ENCODE measurements at places on chromosomes 2 and 18.

DNA sequence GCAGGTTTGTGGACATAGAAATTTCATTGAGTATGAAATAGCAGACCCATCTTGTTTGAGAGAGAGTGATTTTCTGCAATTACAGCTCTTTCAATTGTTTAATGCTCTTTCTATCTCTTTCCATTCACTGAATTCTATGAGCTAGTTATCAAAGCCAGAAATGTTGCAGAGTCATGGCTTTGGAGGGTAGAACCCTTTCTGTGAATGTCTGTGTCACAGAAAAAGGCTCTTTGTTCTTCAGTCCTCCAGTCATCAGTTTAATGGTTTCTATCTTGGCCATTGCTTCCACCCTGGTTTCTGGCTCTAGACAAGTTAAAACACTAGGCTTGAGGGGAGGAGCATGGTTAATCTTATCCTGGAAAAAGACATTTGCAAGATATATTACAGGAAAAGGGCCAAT, 655.0 kb downstream of the STK39 start:
- no peak for DNase-seq

DNA sequence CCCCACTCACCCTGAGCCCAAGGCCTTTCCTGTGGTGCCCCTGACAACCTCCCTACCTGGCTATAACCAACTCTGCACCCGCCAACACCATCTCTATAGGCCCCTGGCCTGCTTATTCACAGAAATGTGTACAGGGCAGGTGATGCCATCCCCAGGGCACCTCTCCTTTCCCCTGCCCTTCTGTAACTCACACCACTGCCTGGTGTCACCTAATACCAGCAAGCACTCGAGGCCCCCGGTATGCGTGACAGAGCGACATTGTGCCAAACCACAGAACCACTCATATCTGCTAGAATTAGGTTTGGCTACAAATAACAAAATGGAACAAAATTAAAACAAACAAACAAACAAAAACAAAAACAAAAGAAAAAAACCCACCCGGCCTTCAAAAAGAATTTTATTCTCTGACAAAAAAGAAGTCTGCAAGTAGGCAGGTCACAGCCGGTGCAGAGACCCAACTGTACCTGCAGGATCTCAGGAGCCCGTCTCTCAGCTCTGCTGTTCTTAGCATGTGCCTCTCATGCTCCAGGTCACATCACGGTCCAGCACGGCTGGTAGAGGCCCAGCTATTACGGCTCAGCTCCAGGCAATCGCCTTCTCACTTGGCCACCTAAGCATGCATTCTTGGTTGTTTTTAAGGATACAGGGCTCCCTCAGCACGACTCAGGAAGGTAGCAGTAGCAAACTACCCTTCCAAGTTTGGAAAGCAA, 51.4 kb downstream of the FAM178B start:
- no peak for DNase-seq

DNA sequence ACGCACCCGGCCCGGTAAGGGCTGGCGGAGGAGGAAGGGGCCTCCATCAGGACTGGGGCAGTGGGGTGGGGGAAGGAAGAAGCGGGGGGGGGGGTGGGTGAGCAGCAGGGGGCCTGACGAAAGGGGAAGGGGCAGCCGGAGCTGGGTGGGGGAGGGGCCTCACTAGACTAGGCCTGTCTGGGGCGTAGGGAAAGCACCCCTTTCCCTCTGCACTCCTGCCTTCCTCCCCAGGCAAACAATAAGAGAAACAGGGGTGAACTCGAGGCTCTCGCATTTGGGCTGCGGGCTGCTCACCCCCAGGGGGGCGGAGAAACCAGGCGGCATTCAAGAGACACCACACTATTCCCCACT, 82.7 kb upstream of the POMC start:
- DNase-seq, result no peak

DNA sequence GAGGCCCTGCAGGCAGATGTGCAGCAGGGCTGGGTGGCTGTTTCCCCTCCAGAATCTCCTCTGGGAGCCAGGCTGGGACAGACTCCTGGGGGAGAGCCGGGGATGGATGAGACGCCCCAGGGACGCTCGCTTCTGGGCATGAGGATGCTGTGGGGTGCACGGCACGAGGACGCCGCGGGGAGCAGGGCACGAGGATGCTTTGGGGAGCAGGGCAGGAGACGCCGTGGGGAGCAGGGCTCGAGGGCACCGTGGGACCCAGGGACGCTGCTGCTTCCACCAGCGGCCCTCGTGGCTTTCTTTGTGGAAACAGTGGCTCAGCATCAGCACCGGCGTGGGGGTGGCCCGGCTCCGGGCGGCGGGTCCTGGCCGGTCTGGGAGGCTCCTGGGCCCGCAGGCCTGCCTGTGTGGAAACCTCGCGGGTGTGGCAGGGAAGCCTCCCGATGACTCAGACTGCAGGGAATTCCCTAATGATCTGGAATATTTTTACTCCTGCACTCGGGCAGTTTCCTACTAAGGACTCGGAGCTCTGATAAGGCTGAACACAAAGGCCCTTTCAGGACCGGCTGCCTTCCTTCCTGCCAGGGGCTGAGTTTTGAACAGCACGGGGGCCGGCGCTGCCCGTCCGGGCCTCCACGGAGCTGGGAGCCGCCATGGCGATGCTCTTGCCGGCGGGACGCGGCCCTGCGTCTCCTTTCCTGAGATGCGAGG, 62.6 kb downstream of the NFATC1 start:
- no peak for DNase-seq

GRCh38 chr18:5543773-5544389, at the start of gene EPB41L3:
Gene EPB41L3, minus strand, starts transcription at chr18:5543997. Its CDS starts 54,814 bp downstream, at chr18:5489183.
- peak; percentile 30 for DNase-seq

DNA sequence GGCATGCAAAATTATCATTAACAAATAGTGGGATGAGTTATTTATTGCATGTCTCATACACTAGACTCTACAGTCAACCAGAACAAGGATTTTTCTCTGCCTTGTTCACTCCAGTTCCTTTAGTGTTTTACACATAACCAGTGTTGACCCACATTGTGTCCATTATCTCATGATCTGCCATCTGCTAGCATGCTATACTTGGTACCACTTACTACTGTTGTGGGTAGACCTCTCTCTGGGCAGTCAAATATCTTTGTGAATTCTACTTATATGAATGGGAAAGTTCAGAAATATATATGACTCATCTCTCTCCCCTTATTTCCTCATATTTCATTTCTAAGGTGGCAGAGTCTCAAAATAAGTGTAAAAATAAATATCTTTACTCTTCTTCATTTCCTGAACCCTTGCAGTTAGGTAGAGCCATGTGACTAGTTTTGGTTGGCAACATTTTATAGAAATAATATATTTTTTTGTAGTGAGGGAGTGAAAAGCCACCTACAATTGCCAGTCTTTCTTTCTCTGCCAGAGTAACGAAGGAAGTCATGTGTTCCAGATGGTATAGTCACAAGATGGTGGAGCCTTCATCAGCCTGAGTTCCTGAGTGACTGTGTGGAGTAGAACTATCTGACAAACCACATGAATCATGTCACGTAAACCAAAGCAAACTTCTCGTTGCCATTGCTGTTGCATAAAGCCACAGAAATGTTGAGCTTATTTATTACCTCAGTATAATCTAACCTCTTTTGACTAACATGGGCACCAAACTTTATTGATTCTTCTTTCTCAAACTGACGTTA, 704.0 kb downstream of the RNF144A start:
- no peak for DNase-seq
